ENCODE measurements at places on chromosomes 11 and 22.

DNA sequence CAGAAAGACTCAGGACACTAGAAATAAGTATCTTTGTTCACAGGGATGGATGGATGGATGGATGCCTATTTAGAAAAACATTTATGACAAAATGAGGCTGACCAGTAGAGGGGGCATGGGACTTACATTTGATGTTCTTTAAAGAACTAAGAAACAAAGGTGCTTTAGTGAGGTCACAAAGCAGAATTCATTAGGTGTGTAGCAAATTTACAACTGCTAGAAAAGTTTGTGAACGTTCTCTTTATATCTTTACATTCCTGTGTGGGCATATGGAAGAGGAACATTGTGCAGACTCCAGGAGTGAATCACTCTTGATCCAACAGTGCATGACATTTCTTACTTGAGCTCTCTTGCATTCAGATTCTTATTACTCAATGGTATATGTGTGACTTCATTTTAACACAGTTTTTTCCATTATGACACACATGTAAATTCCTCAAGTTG, 15.8 kb upstream of the SIK2 start:
- DNase-seq, result no peak

- no peak for DNase-seq
Measured at GRCh38 chr22:46864314-46865051, 102.0 kb downstream of the TBC1D22A start.

GRCh38 chr22:45204819-45205218, 35.9 kb downstream of the KIAA0930 start:
- DNase-seq, result no peak

DNA sequence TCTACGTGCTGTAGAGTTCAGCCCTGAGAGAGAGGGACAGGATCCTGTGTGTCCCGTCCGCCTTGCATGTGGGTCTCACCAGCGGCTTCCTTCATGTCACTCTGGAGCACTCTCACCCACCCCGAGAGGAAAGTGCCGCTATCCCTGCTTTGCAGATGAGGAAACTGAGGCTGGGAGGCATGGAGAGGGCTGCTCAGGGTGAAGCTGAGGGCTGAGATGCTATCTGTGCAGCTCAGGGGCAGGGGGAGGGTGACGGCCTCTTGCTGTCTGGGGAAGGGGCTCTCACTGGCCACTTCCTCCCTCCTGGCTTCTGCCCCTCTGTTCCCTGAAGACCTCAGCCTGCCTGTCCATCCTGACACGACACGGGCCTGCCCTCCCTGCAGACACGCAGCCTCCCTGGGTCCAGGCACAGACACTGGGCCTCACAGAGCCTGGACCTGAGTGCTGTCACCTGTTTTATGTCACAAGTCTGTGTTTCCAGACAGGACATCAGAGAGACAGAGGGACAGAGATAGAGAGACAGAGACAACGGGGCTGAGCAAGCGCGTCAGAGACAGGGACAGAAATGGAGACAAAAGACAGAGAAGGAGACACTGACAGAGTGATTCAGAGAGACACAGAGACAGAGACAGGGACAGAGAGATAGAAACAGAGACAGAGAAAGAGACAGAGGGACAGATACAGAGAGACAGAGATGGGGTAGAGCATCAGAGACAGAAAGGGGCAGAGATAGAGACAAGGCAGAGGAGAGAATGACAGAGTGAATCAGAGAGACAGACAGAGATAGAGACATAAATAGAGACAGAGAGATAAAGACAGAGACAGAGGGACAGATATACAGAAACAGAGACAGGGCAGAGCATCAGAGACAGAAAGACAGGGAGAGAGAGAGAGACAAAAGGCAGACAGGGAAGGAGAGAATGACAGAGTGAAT, 53.1 kb downstream of the MCM5 start:
- DNase-seq, result no peak

- no peak for DNase-seq
Measured at GRCh38 chr22:19614536-19614863, 90.3 kb upstream of the CLDN5 start.

GRCh38 chr22:39179401-39179827, 26.9 kb upstream of the CBX7 start:
- no peak for DNase-seq

DNA sequence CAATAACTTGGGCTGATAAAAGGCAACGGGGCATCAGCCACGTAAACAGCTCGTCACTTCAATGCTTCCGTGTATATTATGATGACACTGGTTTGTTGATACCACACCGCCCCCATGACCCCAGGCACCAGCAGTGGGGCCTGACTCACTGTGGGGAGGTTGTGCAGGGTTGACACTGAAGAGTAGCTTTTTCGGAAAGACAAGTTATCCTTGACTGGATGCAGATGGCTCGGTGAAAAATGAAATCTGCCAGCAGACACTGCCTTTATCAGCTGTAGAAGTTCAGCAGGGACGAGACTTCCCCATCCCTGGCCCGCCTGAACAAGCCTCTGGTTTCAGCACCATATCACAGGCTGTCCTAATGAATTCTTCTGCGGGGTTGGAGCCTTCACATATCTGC, 55.6 kb downstream of the WT1 start:
- DNase-seq, result no peak

DNA sequence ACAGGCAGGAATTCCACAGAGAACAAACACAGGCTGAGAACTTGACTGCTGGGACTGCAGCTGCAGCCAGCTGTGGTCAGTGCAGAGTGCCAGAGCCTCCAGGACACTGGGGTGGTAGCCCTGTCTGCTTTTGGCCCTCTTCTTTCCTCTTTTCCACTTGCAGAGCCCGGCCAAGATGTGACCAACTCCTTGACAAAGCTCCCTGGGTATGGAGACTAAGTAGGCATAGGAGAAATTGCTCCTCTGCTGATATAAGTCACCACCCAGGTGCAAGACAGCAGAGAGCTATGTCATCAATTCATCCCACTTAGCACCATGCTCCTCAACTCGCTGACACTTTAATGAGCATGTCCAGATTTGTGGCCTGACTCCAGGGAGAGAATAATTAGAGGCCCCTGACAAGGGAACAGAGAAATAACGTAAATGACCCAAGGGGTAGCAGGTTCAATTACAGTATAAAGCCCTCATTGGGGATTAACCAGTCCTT, 369.4 kb upstream of the B3GAT1 start:
- DNase-seq, result no peak

All from activated gamma-delta T cell treated with anti-CD3 and anti-CD28 coated beads, Interleukin-2, amount 50 U/mL, for 16 hours (primary cell).